ENCODE measurements at places on chromosomes 11 and 22. TPM values are rescaled to one million over a fixed set of nuclear protein-coding genes. Genes with fewer than 3 reads are reported as not detected.

- DNase-seq: no peak
These were observed 21.5 kb upstream of the POU2AF1 start for GRCh38 chr11:111400595-111400994.

Gene NRXN2
- total RNA-seq: 11.6 TPM

DNA sequence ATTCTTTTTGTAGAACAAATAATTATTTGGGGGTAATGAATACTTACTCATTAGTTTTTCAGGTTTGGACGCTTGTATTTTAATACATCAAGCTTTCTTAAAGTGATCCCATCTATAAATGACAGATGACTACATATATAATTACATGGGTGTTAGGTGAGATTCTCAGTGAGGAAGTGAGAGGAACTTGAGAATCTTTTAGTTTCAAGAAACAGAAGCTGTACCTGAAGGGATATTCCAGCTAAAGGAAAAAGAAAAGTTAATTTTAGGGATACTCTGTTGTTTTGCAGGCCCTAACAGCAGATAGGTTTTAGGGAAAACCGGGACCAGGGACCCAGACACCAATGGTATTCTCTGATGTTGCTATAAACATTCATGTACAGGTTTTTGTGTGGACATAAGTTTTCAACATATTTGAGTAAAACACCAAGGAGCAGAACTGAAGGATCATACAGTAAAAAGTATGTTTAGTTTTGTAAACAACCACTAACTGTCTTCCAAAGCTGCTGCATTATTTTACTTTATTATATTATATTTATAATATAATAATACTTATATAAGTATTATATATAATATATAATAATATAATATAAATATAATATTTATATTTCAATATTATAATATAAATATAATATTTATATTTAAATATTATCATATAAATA, 24.1 kb upstream of the PHOX2A start:
- DNase-seq: no peak

DNA sequence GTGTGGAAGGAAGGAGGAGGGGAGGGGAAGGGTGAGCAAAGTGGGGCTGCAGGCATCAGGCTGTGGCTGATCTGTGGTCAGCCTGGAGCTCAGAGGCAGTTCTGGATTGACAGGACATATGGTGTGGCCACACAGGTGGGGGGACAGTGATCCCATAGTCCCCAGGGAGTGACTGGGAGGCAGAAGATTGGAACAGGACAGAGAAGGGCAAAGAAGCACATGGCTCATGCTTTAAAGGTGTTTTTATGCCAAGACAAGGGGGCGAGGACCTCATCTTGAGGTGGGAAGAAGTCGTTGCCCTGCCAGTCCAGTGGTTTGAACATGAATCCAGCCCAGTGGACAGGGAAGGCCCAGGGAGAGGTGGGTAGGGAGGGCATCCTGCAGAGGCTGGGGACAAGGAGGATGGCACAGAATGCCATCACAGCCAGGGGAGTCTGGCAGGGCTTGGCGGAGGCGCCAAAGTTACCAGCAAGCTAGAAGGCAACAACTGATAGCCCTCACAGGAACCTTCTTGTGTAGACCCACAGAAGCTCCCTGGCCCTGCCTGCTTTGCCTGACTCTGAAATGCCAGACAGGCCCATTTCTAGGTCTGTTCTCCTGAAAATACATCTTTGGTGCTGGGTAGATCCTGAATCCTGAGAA, 3.1 kb downstream of the BET1L start:
- no peak for DNase-seq

- DNase-seq: no peak
These were observed 35.5 kb upstream of the MOB2 start for GRCh38 chr11:1522081-1522424.

GRCh38 chr11:76257074-76257719, 50.9 kb upstream of the WNT11 start:
- DNase-seq: no peak
